ENCODE measurements at places on chromosomes 7 and 10.

- no peak for DNase-seq
Observed at GRCh38 chr10:101895781-101896180, 52.2 kb upstream of the KCNIP2 start.

GRCh38 chr7:2248984-2249694 is 7.1 kb downstream of the NUDT1 start:
- no peak for DNase-seq

- no peak for DNase-seq
Observed at GRCh38 chr10:65847436-65848230, 1078.2 kb upstream of the LRRTM3 start.

- no peak for DNase-seq
Observed at GRCh38 chr7:50088463-50089129, 4.5 kb downstream of the ZPBP start.

Data from left renal cortex interstitium (tissue), 4 donors.